ENCODE measurements at places on chromosomes 12 and 14.

- no peak for DNase-seq
Measured at GRCh38 chr12:12590961-12591360, 20.7 kb upstream of the CREBL2 start.

GRCh38 chr14:73770977-73771847 is 57.0 kb upstream of the PNMA1 start:
- DNase-seq, result no peak

GRCh38 chr14:85978582-85979250 is 448.8 kb downstream of the FLRT2 start:
- DNase-seq, result no peak

DNA sequence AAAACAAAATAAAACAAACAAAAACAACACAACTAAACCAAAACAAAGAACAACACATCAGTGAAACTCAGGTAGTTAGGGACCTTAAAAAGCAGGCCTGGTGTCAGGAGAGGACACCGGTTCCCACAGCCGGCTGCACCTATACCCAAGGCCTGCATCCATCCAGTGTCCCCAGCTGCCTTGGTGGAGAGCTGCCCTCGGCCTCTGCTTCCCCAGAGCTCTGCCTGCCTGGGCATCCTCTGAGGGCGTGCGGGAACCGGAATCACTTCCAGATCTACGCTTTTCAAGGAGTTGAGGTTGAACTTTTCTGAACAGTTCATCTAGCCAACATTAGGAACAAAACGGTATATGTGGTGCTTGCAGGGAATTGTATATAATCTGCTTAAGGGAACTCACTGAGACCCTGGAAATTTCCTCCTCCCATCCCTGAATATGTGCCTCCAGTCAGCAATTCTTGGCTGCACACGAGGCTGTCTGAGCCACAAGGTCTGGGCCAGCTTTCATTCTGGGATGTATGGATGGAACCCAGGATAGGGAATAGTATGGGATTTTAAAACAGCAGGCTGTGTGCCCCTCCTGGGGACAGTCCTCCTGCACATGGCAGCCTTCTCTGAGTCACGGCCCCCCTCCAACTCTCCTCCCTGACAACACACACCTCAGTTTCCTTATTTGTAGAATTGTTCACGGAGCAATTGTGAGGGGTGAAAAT is 319.0 kb upstream of the RTL1 start:
- no peak for DNase-seq

DNA sequence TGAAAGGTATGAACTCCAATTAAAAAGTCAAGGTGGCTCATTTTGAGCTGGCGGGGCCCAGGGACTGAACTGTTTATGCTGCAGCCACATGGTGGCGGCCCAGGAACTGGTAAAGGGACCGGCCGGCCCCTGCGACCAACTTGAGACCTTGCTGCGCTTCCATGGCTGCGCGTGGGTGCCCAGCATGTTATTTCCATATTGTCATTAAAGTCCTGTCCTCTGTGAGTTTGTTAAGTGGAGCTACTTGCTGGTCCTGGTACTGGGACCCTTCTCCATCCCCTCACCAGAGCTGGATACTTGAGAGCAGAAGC is 62.3 kb downstream of the BEGAIN start:
- peak; percentile 58 for DNase-seq

DNA sequence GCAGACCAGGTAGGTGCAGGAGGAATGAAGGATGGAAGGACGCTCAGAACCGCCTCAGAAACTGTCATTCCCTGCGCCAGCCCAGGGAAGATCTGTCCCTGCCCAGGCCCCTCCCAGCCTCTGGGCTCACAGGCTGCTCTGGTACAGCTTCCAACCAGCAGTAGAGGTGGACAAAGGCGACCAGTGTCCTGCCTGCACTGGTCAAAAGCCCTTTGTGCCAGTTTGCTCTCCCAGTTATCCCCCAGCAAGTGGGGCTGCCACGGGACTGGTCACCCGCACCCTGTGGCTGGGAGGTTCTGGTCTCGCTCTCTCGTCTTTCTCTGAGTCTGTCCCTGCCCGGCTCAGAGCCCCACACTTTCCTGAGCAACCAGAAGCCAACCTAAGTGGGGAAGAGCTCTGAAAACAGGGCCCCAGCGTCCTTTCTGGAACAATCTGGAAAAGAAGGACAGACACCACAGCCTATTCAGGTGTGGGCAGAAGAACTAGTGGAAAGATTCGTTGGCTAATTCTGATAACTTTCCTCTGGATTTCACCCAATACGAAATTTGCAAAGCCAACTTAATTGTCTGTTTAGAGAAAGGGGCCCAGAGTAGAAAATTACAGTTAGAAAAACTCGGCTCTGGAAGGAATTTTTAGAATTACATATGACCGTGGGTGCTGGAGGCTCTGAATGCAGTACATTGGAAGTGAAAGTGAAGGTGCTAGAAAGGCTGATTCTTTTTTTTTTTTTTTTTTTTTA is 21.7 kb downstream of the SNRNP35 start:
- no peak for DNase-seq

DNA sequence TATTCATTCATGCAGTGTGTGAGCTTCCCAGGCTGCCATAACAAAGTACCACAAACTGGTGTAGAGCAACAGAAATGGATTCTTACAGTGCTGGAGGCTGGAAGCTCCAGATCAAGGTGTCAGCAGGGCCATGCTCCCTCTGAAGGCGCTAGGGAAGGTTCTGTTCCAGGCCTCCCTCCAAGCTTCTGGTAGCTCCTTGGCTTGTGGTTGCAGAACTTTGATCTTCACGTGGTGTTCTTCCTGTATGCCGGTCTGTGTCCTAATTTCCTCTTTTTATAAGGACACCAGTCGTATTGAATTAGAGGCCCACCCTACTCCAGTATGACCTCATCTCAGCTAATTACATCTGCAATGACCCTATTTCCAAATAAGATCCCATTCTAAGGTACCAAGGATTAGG is 3.1 kb downstream of the OTUB2 start:
- DNase-seq, result no peak

DNA sequence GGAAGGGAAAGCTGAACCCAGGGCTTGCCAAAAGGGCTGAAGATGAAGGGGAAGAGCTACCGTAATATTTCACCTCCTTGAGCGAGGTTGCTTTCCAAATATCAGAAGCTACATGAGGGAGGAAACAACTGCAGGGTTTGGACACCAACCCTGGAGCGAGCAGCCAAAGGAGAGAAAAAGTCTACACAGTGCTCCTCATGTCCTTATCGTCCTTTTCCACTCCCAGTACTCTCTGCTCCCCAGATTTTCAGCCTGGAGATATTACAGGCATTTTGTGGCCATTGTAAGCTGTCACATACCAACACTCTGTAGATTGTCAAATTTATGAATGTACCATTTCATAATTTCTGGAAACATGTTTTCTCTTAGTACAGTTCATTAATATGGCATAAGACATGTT is 115.9 kb downstream of the GPHN start:
- no peak for DNase-seq

DNA sequence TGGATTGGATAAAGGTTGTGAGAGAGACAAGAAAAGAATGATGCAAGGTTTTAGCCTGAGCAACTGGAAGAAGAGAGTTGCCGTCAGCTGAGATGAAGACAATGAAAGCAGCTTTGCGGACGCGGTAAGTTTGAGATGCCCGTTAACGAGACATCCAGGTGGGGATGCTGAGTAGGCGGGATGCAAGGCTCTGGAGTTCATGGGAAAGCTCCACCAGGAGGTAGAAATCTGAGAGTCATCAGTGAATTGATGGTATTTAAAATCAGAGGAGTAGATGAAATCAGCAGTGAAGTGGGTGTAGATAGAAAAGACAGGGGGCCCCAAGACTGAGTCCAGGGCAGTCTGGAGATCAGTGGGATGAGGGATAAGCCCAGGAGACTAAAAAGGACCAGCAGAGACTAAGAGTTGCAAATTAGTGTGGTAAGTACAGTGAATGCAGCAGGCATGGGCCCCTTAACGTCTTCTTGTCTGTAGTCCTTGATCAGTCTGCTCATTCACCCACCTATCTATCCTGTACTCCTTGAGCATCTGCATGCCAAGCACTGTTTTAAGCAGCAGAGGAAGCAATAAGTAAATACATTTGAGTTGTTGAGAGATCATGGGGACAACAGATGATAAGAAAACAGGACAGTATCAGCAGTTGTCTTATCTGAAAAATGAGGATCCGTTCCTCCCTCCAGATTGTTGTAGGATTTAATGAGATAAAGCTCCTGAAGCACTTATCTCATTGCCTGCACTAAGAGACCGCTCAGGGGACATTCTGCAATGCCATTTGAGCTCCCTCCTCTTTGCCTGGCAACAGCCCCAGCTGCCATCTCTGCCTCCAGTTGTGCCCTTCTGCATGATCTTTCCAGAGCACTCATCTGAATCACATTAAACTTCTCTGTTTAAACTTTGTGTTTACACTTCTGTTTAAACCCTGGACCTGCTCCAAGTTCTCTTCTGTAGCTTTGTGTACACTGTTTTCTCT is 91.5 kb downstream of the APAF1 start:
- DNase-seq, result peak; percentile 47

DNA sequence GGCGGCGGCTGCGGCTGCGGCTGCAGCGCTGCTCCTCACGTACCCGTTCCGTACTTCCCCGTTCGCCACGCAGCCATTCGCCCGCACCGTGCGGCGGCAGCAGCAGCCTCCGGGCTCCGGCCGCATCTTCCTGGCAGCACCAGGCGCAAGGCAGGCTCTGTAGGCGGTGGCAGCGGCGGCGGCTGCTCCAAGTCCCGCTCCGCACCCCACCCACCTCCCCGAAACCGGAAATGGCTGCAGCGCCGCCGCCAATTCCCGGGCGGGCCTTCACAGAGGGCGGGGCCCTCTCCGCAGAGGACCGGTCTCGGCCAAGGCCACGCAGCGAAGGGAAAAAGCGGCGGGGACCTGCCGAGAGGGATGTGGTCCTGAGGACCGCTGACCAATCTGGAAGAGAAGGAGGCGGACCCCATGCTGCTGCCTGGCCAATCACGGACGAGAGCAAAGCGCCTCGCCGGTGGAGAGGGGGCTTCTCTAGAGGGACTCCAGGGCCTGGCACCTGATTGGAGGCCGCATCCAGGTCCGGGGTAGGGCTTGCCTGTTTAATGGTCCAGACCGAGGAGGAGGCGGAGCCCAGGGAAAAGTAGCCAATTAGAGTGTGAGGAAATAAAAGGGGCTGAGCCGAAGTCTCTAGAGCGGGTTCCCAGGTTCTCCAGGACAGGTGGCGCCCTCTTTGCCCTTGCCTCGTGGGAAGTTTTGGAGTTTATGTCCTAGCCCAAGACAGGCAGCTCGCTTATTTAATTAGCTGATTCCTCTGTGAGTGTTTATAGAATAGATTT is at the start of gene SPTLC2:
Gene SPTLC2, minus strand, starts transcription at position 184 of the 776 bp plus-strand sequence. Its CDS starts 58 bp downstream, at position 126.
- peak; percentile 100 for DNase-seq

- DNase-seq, result no peak
Measured at GRCh38 chr12:93723568-93723930, 46.4 kb downstream of the CRADD start.

DNA sequence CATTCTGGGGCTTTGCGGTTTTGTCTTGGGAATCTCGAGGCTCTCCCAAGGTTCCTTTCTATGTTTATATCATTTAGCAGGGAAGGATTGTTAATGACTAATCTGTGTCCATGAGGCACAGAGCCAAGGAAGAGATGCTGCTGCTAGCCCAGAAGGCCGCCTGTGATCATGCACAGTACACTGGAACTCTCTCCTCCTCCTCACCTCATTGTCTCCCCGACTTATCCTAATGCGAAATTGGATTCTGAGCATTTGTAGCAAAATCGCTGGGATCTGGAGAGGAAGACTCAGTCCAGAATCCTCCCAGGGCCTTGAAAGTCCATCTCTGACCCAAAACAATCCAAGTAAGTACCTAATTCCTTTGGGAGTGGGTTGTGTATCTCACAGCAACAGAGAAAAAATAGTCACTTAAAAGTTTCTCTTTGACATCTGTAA is at the start of gene NR1H4:
Gene NR1H4, plus strand, starts transcription at position 151 of the 435 bp plus-strand sequence. CDS start 19,458 bp downstream, outside the sequence.
- no peak for DNase-seq

DNA sequence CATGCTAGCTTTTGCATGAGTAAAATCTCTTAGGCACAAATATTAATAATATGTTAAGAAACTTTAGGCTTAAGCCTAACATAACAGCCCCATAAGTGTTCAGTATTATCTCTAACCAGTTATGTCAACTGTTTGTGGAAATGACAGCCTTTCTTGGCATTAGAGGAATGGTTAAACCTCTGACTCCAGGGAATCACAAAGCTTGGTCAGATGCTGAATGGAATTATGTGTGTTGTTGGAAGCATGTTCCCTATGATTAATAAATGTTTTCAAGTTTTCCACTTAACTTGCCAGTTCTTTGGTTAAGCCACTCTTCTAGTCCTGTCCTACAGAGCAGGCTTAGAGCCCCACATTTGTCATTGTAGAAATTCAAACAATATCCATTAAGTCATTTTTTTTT is 17.0 kb downstream of the PSEN1 start:
- no peak for DNase-seq

- DNase-seq, result no peak
Measured at GRCh38 chr14:71498212-71498611, 434.0 kb upstream of the RGS6 start.

- peak; percentile 53 for DNase-seq
Measured at GRCh38 chr12:98646294-98647090, 1.4 kb downstream of the APAF1 start.

DNA sequence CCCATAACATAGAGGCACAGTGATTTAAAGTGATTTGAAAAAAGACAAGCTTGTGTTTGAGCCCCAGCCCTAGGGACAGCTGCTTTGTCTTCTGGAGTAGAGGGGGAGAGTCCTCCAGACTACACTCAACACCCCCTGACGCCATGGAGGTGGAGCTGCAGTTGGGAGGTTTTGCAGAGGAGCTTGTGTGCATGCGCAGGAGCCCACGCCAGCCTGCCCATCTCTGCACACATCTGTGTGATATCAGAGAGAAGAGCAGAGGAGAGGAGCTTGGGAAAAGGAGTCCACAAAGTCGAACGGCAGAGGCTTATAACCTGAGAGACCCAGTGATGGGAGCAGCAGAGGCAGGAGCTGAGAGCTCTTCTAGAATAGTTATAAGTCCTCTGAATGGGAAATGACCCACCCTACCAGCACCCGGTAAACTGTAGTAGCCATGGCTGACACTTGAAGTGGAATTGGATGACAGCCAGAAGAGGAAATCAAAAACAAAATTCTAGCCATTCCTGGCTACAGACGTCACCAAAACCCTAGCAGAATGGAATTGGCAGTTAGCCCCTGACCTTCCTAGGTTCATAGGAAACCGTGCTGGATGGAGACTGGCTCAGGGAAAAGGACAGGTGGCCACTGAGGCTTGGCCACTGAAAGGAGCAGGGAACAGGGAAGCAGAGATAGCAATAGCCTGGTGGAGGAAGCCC is 185.1 kb upstream of the VASH1 start:
- no peak for DNase-seq

- DNase-seq, result no peak
Measured at GRCh38 chr12:5034603-5035002, 9.1 kb upstream of the KCNA5 start.

DNA sequence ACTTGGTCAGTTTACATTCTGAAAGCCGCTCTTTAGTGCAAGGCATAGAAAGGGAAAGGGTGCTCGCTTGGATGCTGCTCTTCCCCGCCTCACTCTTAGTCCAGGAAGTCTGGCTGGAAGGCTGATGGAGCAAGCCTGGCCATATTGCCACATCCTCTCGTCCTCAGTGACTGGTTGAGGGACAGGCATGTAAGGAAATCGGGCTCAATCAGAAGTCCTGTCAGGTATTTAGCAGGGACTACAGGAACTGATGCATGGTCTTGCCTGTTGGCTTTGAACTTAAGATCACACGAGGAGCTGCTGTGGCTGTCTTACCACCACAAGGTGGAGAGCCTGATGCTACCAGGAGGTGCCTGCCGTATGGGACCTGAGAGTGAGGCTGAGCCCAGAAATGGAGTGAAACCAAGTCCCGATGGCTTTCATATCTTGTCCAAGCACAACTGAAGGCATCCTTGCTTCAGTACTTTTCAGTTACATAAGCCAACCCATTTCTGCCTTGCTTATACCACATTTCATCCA is 10.7 kb upstream of the C12orf75 start:
- DNase-seq, result no peak
